SJSA1 (cell line): ENCODE measurements at places on chromosomes 1 and 21.

DNA sequence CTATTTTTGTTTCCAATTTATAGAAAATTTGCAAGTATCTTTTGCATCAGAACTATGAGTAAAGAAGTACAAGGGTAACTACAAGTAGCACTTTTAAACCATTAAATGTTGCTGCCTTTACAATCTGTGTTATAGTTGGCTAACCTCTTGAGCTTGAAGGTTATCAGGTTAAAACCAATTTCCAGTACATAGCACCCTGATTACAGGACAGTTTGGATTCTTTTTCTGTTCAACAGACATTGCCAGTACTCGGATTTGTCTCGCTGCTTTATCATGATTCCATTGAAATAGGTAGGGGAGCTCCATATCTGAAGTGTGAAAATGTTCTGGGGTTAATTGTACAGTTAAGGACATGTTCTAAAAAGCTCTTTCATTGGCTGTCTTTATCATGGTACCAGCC, 40.0 kb downstream of the MIA3 start:
- DNase-seq, result no peak

GRCh38 chr1:1491601-1492000, 20.0 kb downstream of the ATAD3B start:
- no peak for DNase-seq

- no peak for DNase-seq
Measured at GRCh38 chr1:53311702-53312305, 16.1 kb downstream of the LRP8 start.

DNA sequence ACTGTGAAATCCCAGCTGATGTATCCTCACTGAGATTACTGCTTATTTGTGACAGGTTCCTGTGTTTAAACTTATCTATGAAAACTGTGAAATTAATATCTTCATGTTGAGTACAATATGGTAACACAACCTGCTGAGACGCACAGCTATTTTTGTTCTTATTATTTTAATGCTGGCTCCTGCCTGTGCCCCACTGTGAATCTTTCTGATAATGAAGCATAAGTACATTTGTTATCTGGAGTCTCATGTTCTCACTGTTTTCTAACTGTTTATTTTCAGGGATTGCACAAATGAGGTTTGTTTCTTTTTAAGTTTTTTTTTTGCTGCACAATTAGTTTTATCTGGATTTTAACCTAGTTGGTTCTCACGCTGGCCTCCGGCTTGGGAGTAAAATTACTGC, 39.9 kb upstream of the IFNAR2 start:
- DNase-seq, result no peak

DNA sequence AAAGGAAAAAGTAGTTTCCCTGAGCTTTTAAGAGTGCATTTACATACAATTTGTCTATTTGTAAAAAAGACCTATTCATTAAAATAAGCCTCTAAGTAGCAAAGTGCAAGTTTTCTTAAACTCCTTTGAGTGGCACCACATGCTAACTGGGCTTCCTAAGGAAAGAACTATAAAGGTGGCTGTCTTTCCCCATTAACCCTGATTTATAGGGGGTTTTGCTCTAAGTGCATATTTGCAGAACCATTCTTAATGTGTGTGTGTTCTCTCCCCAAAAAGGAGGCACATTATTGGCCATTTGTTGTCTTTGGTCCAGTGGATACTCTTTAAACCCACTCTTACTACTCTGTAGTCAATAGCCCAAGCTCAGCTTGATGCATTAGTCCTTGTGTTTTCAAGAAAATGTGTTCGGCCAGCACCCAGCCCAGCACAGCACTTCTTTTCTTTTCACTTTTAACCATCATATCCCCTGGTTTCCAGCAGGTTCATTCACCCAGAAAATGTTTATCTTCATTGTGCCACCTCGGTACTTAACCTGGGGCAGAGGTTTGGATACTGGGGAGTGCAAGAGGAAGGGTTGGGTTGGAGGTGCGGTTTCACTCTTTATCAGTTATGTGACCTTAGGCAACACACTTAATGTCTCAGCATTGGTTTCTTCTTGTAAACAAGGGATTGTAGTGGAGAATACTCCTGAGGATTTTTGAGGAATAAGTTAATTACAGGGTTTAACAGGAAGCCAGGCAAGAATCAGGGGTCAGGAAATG, 161.9 kb upstream of the UBE2U start:
- no peak for DNase-seq

GRCh38 chr1:910881-911721, 12.6 kb upstream of the SAMD11 start:
- DNase-seq, result peak; percentile 6

DNA sequence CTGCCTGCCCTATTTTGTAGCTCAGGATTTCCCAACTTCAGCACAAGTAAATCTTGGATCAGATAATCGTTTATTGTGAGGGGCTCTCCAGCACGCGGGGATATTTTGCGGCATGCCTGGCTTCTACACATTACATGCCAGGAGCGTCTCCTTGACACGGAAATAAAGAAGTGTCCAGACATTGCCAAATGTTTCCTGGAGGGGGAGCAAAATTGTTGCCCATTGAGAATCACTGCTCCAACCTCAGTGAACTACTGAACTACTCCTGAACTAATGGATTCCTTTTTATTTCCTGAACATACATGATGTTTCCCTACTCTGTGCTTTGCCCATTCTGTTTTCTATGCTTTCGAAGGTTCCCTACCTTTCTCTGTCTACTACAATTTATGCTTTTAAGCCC, 1359.1 kb upstream of the ADGRL2 start:
- DNase-seq, result no peak

- DNase-seq, result no peak
Measured at GRCh38 chr1:111133866-111134265, 6.0 kb downstream of the DRAM2 start.
